ENCODE measurements at places on chromosomes 1 and 21.

GRCh38 chr1:13461977-13462376 is 51.7 kb downstream of the PRAMEF20 start:
- no peak for DNase-seq

DNA sequence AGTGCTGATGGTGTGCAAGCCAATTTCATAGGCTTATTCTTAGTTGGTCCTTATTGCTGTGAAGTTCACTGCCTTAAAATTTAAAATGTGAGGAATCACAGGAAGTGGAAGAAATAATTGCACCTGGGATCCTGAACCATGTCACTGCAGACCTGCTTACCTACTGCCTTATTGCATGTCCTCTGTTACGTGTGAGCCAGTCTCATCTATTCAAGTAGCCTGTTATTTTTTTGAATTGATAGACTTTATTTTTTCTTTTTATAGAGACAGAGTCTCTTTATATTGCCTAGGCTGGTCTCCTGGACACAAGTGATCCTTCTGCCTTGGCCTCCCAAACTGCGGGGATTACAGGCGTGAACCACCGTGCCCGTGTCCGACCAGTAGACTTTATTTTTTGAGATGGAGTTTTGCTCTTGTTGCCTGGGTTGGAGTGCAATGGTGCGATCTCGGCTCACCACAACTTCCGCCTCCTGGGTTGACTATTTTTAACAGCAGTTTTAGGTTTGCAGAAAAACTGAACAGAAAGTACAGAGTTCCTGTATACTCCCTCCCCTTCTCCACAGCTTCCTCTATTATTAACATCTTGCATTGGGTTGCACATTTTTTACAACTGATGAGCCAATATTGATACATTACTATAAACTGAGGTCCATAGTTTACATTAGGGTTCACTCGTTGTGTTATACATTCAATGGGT is 14.0 kb upstream of the DISC1 start:
- no peak for DNase-seq

- peak; percentile 37 for DNase-seq
Measured at GRCh38 chr1:216750031-216750627, 26.9 kb upstream of the ESRRG start.

GRCh38 chr1:61237147-61237546 is 154.8 kb downstream of the NFIA start:
- no peak for DNase-seq

DNA sequence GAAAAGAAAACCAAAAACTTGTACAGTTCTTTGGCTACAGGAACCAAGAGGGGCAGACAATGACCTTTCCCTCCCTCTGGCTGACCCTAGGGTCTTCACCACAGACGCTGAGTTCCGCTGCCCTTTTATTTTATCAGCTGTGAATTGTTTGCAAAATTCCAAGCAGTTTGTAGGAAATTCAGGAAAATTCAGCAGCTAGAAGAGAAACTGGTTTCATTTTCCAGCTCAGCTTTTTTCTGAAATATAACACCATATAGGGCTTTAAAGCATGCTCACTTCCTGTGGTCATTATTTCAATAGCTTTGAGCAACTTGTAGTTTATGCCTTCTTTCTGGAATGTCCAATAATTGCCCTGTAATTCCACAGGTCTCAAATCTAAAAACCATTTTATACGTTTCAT is 5.5 kb upstream of the PIK3R3 start:
- DNase-seq = no peak

- DNase-seq = no peak
Measured at GRCh38 chr1:243715285-243715684, 134.8 kb downstream of the AKT3 start.

DNA sequence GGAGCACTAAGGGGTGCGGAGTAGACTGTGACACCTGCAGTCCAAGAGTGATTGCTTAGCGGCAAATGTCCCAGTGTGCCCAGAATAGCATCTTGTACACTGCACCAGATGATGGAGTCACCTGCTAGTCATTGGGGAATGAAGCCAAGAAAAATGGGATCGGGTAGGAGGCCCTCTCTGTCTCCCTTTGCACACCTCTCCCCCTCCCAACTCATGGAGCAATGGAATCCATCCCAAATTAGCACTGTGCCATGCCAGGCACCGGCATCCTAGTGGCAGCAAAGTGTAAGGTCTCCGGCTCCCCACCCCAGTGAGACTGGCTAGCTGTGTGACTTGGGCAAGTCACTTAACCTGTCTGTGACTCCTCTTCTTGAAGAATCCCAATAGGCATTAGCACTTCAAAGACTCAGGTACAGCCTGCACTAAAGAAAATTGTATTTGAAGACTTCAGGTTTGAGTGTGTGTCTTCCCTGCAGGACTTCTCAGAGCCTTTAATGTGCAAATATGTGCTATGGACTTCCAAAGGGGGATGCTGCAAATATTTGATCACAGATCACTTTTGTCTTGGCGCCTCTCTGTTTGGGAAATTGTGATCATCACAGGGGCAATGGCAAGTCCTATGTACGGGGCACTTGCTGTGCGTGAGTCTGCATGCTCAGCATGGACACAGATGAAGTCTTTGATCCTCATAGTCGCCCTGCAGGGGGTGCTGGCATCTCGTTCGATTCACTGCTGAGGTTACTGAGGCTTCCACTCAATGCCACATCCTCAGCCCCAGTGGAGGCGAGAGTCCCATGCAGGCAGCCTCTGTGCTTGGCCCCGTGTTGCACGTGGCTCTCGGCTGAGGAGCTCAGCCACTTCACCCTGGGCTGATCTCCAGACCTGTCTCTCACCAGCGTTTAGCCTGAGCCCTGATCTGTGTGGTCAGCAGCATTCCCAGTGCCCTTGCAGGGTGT is 272.9 kb upstream of the C1orf174 start:
- DNase-seq = no peak

Measured in kidney epithelial cell (primary cell).